NCI-H1436 treated with DMSO at 0.1 percent for 48 hours (cell line): ENCODE measurements at places on chromosomes 1 and 21.

DNA sequence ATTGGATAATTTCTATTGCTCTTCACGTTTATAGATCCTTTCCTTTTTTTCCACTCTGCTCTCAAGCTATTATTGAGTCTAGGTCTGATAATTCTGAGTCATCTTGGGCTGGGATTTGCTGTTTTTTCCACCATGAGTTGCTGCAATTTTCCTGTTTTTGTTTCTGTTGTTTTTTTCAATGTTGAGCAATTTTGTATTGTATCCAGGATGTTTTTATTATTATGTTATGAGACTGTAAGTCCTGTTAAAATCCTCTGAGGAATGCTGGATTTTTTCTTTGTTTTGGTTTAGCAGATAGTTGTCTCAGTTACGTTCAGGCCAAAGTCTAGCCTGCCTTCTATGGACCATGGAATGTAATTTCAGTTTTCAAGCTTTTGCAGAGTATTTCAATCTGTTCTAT lies 13.0 kb upstream of the SLC35A3 start:
- DNase-seq = no peak

- no peak for DNase-seq
Observed at GRCh38 chr1:85274969-85275453, 1.4 kb downstream of the BCL10 start.

- no peak for DNase-seq
Observed at GRCh38 chr1:8510041-8510823, 192.3 kb downstream of the SLC45A1 start.

- no peak for DNase-seq
Observed at GRCh38 chr1:81477710-81478109, 323.0 kb upstream of the ADGRL2 start.

DNA sequence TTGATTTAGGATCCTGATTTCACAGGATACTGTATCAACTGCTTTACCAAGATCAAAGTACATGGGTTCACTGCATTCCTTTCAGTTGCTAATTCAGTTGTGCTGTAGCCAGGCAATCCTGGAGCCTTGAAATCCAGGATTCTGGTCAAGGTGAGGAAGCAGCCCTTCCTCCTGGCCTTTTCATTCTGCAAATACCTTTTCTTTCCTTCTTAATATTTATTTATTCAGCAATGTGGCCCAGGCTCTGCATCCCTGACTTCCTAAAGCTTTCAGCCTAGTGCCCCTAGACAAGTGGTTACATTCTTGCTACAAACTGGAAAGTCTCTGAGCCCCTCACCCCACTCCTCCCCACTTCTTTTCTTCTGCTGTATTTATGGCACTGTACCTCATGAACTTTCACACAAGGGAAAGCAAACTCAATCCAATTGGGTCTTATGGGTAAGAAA lies 16.2 kb downstream of the LRRC8D start:
- no peak for DNase-seq

DNA sequence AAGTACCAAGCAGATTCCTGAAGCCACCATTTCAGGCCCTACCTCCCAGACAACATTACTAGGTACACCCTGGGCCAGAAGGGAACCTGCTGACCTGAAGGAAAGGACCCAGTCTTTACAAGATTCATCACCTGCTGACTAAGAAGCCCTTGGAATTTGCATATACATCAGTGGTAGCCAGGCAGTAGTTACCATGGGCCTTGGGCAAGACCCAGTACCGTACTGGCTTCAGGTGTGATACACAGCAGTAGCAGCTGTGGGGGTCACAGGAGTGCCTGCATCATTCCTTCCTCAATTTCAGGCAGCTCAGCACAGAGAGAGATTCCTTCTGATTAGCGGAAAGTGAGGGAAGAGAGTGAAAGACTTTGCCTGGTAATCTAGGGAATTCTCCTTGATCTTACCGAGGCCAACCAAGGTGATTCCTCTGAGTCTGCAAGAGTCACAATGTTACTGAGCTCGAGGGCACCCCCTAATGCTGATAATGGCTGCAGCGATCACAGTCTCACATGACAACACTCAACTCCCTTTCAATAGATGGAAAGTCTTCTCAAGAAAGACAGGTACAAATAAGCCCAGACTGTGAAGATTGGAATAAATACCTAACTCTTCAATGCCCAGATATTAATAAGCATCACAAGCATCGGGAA lies 22.0 kb upstream of the UHMK1 start:
- DNase-seq = no peak

GRCh38 chr1:234721476-234722269 lies 111.7 kb upstream of the IRF2BP2 start:
- no peak for DNase-seq

- no peak for DNase-seq
Observed at GRCh38 chr1:210321552-210321951, 7.2 kb upstream of the HHAT start.

GRCh38 chr1:941015-941587 lies 17.4 kb downstream of the SAMD11 start:
- no peak for DNase-seq

GRCh38 chr1:43529206-43529731 lies 1.4 kb upstream of the PTPRF start:
- DNase-seq = peak; percentile 52

- DNase-seq = no peak
Observed at GRCh38 chr1:35573198-35574124, at the start of gene TFAP2E. Gene TFAP2E (plus strand): TSS chr1:35573314. CDS start chr1:35573578, 264 bp downstream.

DNA sequence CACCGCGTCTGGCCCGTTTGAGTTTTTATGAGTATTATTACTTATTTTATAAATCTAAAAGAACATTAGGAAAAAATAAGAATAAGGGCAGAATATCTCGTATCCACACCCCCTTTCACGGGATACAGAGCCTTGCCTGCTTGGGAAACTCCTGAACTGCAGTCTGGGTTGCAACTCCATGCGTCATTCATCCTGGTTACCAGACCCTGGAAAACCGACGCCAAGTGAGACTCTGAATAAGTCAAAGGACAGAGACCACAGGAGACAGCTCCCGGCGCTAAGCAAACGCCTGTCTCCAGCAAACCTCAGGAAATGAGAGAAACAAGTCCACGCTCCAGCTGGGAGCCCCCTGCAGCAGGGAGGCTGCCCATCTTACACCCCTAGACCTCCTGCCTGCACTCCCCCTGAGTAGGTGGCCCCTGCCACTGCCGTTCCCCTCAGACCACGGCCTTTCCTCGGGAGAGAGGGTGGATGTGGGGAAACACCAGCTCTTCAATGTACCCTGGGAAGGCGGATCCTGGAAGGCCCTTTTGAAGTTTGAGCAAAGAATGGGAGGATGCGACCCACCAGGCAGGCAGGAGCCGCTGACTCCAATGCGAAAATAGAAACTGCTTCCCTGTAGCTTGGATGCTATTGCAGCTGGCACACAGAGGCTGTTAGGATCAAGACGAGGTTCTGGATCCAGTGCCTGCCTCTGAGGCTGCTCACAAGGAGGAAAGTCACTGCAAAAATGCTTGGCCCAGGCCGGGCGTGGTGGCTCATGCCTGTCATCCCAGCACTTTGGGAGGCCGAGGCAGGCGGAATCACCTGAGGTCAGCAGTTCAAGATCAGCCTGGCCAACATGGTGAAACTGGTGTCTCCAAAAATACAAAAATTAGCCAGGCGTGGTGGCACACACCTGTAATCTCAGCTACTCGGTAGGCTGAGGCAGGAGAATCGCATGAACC lies 37.7 kb upstream of the GPR157 start:
- no peak for DNase-seq

- DNase-seq = no peak
Observed at GRCh38 chr1:163421701-163422100, 99.9 kb downstream of the NUF2 start.

GRCh38 chr1:113917400-113918082 lies 11.6 kb upstream of the HIPK1 start:
- no peak for DNase-seq

DNA sequence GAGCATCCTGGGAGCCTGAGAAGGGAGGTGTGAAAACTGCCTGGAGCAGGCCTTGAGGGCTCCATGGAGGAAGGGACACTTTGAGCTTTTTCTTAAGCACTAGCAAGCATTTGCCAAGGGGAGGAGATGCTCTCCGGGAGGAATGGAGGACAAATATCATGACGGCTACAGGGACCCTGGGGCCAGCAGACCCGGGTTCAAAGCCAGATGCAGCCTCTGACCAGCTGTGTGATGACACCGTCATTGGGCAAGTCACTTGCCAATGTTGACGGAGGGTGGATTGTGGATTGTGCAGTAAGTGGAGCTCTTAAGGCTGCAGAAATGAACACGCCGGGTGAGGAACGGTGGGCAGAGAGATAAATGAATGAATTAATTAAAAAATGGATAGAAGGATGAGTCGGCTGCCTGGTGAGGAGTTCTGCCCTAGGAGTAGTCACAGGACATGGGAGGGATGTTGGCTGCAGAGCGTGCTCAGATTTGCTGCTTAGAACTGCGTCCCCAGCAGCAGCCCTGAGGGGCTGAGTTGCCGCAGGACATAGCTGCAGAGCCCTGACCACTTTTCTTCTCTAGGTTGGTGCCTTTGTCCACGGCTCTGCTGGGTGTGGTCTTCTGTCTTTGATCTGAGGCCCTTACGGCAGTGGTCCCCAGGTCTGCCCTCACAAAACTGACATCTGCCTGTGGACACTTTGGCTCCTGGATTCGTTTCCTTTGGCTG lies 507.6 kb downstream of the NPHP4 start:
- no peak for DNase-seq

DNA sequence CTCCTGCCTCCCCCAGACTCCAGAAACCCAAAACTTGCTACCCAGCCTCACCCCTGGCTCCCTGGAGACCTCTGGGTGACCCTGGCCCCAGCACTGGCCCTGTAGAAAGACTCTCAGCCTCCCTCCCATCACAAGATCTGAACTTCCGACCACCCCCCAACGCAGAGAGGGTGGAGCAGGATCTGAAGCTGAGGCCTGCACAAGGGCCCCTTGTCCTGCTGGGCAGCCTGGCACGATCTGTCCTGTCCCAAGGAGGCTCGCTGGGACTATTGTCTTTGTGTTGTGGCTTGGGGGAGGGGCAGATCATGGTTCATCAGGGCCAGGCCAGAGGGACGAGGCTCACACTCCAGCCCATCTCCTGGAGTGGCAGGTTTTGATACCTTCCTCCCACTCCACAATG lies 20.0 kb downstream of the PHLDA3 start:
- DNase-seq = no peak

DNA sequence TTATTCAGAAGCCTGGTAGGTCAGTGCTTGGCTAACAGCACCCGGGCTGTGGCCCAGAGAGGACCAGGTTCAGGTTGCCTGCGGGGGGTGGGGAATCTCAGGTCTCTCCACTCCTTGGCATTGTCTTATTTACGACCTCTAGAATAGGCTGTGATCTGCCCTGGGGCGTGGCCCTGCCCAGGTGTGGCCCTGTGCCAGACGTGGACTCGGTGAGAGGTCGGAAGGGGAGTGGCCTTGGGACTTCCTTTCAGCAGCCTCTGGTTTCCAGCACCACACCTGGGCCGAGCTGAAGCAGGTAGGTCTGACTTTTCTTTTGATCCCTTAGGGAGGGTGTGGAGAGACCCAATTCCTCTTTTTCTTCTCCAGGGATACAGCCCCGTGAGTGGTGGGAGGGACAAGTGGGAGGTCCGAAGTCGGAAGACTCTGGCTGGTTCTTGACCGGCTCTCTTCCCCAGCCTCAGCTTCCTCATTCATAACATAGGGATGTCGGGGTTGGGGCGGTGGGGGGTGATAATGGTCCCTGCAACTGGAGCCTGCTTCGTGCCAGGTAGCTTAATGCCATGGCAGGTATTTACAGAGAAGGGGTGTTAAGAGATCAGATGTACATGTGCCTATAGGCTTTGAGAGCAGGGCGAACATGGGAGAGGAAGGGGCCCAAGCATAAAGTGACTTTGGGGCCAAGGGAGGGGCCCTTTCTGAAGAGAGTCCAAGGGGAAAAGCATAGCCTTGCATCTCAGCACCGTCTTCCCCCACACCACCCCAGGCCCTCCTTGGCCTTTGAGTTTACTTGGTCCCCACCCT lies 16.5 kb downstream of the ACOT11 start:
- no peak for DNase-seq

DNA sequence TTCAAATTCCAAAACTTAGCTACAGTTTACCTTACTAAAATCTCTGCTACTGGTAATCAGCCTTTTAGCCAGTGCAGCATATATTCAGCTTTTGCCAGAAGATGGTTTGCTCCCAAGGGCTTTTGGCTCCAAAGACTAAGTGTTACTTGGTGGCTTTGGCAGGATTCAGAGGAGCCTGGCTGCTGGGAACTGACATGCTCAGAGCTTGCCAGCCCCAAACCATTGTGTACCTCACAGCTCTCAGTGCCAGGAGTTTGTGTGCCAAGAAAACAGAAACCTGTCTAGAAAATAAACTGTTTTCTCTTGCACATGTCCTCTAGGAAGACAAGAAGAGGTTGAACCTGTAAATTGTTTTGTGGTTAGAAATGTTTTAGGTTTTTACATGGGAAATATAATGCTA lies 315.9 kb downstream of the ST6GALNAC3 start:
- DNase-seq = no peak

DNA sequence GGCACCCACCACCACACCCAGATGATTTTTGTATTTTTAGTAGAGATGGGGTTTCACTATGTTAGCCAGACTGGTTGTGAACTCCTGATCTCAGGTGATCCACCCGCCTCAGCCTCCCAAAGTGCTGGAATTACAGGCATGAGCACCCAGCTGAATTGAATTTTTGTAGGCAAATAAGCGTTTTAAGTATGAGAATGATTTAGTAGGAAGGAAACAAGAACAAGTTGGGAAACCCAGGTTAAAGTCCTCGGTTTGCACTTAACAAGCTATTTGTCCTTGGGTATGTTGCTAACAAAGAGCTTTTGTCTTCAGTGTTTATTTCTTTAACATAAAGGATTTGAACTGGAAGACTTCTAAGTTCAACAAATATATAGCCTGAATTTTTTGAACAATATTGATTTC lies 23.9 kb downstream of the BTF3L4 start:
- DNase-seq = no peak

DNA sequence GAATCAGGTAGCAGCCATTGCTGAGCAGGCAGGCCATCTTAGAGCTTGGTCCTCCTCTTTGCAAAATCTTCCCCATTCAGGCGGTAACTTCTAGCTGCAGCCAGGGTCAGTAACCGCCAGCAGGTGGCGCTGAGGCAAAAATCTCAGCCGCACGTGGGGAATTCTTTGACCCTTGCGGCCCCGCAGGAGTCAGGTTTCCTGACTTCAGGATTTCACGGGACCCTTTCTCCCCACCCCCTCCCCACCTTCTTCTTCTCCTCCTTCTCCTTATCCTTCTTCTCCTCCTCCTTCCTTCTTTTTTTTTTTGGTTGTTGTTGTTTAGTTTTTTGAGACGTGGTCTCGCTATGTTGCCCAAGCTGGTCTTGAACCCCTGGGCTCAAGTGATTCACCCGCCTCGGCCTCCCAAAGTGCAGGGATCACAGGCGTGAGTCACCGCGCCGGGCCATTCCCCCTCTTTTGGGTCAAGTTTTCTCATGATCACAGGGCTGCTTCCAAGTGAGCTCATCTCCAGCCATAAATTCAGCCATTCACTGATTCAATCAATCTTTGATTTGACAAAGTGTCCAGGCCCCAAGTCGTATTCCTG lies 33.4 kb upstream of the TENT5B start:
- no peak for DNase-seq

- DNase-seq = no peak
Observed at GRCh38 chr1:203771901-203772301, 6.9 kb downstream of the LAX1 start.

- no peak for DNase-seq
Observed at GRCh38 chr1:2238361-2239012, 10.4 kb downstream of the SKI start.
